ENCODE measurements at places on chromosomes 5 and 9. TPM values are rescaled to one million over a fixed set of nuclear protein-coding genes. Genes with fewer than 3 reads are reported as not detected.

Gene NREP
- 300 TPM for total RNA-seq

DNA sequence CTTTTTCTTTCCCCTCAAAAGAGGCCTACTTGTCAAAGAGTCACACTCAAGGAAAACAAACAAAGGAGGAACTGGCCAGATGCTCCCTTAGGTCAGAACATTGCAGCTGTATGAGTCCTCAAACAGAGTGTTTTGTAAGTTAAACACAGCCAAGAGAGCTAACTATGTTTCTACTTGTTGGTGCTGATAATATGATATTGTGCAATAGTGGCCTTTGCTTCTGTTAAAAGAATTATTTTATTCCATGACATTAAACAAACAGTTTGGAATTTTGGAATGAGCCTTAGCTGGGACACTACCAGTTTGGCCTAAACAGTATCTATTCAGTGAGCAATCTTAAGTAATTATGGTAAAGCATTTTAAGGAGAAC is 56.0 kb upstream of the TPD52L3 start:
- no peaks in the 10 kb centered on the region for H3K4me1 ChIP-seq
- no peak for DNase-seq
- no peaks in the 10 kb centered on the region for H3K27me3 ChIP-seq
- H3K36me3 ChIP-seq = no peaks in the 10 kb centered on the region
- no peak overlapping the region for H3K27ac ChIP-seq

DNA sequence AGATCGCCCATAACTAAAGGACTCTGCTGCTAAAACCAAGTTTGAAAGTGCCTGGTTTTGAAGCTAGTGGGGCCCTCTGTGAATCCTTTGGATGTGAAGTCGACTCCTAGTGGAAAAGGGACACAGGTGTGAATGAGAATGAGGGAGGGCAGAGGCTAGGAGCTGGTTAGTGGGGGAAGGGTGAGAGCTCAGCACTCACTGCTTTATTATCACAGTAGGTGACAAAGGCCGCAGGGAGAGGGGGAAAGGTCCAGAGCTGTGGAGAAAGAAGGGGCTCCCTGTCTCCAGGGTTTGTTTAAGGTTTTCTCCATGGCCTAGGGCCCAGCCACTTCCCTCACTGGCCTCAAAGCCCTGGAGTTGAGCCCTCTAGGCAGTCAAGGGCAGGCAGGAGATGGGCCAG is 3.5 kb downstream of the HDHD3 start:
- DNase-seq = no peak
- H3K27me3 ChIP-seq = no peaks in the 10 kb centered on the region
- H3K4me3 ChIP-seq = no peak overlapping the region
- no peak overlapping the region for H3K27ac ChIP-seq
- no peaks in the 10 kb centered on the region for H3K4me1 ChIP-seq
- no peaks in the 10 kb centered on the region for H3K36me3 ChIP-seq

DNA sequence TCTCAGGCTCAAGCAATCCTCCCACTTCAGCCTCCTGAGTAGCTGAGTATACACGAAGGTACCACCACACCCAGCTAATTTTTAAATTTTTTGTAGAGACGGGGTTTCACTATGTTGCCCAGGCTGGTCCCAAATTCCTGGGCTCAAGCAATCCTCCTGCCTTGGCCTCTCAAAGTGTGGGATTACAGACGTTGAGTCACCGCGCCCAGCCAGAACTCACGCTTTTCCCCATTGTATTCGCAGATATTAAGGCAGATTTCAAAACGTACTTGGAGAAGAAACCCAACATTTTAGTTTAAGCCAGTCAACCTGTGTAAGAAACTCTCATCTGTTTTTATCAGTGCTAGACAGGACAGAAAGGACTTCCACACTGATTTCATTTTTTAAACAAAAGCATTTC is 26.6 kb downstream of the COL23A1 start:
- no peaks in the 10 kb centered on the region for H3K27me3 ChIP-seq
- H3K36me3 ChIP-seq = no peaks in the 10 kb centered on the region
- no peak for DNase-seq
- peaks cover 37% of the 10 kb centered on the region for H3K4me1 ChIP-seq
- no peak overlapping the region for H3K4me3 ChIP-seq
- H3K27ac ChIP-seq = no peak overlapping the region

GRCh38 chr9:81879501-81879916 is 48.7 kb upstream of the SPATA31D4 start:
- no peaks in the 10 kb centered on the region for H3K27me3 ChIP-seq
- no peaks in the 10 kb centered on the region for H3K36me3 ChIP-seq
- no peak for DNase-seq
- H3K4me3 ChIP-seq = no peak overlapping the region
- no peaks in the 10 kb centered on the region for H3K4me1 ChIP-seq
- 0 out of 2 replicates have a peak overlapping the region, but pooled peaks have one; percentile 18 for H3K27ac ChIP-seq

Gene SLIT3
- total RNA-seq = 0.59 TPM

- no peak overlapping the region for H3K27ac ChIP-seq
- no peak overlapping the region for H3K4me3 ChIP-seq
- peaks cover 11% of the 10 kb centered on the region for H3K4me1 ChIP-seq
Measured at GRCh38 chr9:130467316-130467715, 22.6 kb downstream of the ASS1 start.

DNA sequence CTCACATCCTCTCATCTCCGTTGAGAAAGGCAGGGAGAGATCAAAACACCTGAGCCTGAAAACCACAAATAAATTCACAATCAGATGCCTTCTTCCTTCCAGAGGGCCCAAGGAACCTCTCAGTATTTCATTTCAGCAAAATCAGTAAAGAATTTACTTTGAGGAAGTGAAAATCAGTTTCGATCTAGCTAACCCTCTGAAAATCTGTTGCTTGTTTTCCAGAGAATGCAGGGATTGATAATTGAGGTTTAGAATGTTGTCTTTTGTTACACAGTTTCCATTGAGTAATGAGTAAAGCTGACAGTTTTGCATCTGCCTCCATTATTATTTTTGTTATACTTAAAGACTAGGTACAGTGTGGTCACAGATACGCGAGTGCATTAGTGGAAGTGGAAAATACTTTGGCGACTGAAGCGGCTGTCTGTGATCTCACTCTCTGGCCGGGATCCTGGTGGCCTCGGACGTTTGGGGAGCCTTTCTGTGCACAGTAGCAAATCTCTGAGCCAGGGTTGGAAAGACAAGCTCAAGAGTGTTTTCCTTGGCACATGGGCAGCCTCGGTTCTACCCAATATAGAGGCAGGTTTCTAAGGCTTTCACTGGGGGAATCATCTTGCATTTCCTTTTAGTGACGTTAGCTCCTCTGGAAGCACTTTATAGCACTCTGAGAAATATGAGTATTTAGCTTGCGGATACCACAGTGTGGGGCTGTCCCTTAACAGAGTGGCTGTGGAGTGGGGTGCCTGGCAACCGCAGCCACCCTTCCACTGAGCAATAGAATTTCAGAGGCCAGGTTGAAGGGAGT is 32.2 kb upstream of the ANGPTL2 start:
- peaks cover 10% of the 10 kb centered on the region for H3K4me1 ChIP-seq
- no peak overlapping the region for H3K27ac ChIP-seq
- H3K4me3 ChIP-seq = no peak overlapping the region

GRCh38 chr5:9604416-9604815 is 25.7 kb downstream of the TAS2R1 start:
- H3K27ac ChIP-seq = no peak overlapping the region
- no peaks in the 10 kb centered on the region for H3K4me1 ChIP-seq
- H3K27me3 ChIP-seq = no peaks in the 10 kb centered on the region
- DNase-seq = no peak
- no peak overlapping the region for H3K4me3 ChIP-seq
- no peaks in the 10 kb centered on the region for H3K36me3 ChIP-seq

- peaks cover 18% of the 10 kb centered on the region for H3K4me1 ChIP-seq
- no peak for DNase-seq
- no peaks in the 10 kb centered on the region for H3K27me3 ChIP-seq
Measured at GRCh38 chr9:13904746-13905145, 409.2 kb downstream of the NFIB start.

- H3K27me3 ChIP-seq = no peaks in the 10 kb centered on the region
- H3K27ac ChIP-seq = 0 out of 2 replicates have a peak overlapping the region, but pooled peaks have one; percentile 42
- peaks cover 49% of the 10 kb centered on the region for H3K4me1 ChIP-seq
Measured at GRCh38 chr9:16689351-16689938, 181.0 kb downstream of the BNC2 start.

DNA sequence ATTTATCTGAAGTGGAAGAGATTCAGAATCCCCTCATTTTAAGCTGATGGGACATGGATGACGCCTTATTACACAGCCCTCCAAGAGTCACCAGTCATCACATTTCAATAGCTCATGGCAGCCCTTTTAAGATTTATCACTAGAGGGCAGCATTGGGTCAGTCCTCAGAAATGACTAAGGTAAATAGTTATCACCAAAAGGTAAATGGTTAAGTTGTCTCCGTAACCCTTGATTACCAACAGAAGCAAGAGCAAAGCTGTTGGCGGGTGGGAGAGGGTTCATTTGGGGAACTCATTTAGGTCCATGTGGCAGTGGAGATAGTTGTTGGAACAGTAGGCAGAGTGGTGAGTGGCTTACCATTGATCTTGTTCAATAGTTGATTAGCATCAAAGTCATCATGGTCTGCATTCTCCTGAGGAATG is 12.0 kb upstream of the C9 start:
- H3K36me3 ChIP-seq = no peaks in the 10 kb centered on the region
- no peaks in the 10 kb centered on the region for H3K27me3 ChIP-seq
- H3K4me3 ChIP-seq = no peak overlapping the region
- H3K27ac ChIP-seq = no peak overlapping the region
- DNase-seq = peak; percentile 88

DNA sequence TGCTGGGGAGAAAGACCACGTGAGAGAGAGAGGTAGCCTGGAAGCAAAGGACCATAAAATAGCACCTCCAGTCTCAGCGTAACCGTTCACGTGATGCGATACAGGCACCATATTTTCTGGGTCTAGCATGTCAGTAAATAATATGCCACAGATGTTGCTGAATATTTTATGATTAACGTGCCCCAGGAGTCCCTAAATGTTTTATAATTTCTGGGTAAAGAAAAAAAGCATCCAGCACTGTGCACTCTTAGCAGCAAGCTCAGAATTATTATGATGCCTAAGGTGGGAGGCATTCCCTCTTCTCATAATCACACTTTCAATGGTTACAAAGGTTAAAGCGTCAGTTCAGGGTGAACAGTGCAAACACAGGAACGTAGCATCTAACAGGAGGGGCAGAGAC is 121.8 kb downstream of the CAVIN4 start:
- no peak overlapping the region for H3K4me3 ChIP-seq
- no peaks in the 10 kb centered on the region for H3K27me3 ChIP-seq
- DNase-seq = no peak
- no peaks in the 10 kb centered on the region for H3K4me1 ChIP-seq
- H3K36me3 ChIP-seq = no peaks in the 10 kb centered on the region

Gene FAM153A
- not detected for total RNA-seq

- DNase-seq = no peak
- H3K4me1 ChIP-seq = no peaks in the 10 kb centered on the region
- H3K27me3 ChIP-seq = no peaks in the 10 kb centered on the region
- no peak overlapping the region for H3K27ac ChIP-seq
Measured at GRCh38 chr5:128613128-128613527, 75.1 kb upstream of the FBN2 start.

GRCh38 chr5:156330141-156330870 is 3.3 kb downstream of the SGCD start:
- no peaks in the 10 kb centered on the region for H3K4me1 ChIP-seq
- H3K27ac ChIP-seq = no peak overlapping the region
- H3K4me3 ChIP-seq = no peak overlapping the region
- H3K27me3 ChIP-seq = no peaks in the 10 kb centered on the region
- DNase-seq = no peak

- no peak overlapping the region for H3K27ac ChIP-seq
- DNase-seq = no peak
- H3K4me1 ChIP-seq = no peaks in the 10 kb centered on the region
- no peaks in the 10 kb centered on the region for H3K36me3 ChIP-seq
- H3K27me3 ChIP-seq = no peaks in the 10 kb centered on the region
Measured at GRCh38 chr5:6402939-6403338, 24.6 kb upstream of the MED10 start.

Gene CD74
- 49.8 TPM for total RNA-seq

GRCh38 chr5:81850501-81851357 is 99.8 kb upstream of the SSBP2 start:
- no peak for DNase-seq
- H3K36me3 ChIP-seq = no peaks in the 10 kb centered on the region
- no peaks in the 10 kb centered on the region for H3K27me3 ChIP-seq
- H3K4me1 ChIP-seq = peaks cover 56% of the 10 kb centered on the region

GRCh38 chr5:32355686-32356085 is 42.9 kb upstream of the MTMR12 start:
- DNase-seq = no peak
- H3K4me3 ChIP-seq = no peak overlapping the region
- H3K27me3 ChIP-seq = no peaks in the 10 kb centered on the region
- H3K27ac ChIP-seq = no peak overlapping the region

- no peak for DNase-seq
- H3K36me3 ChIP-seq = no peaks in the 10 kb centered on the region
- H3K27ac ChIP-seq = no peak overlapping the region
- no peak overlapping the region for H3K4me3 ChIP-seq
Measured at GRCh38 chr5:58921159-58921558, 338.3 kb downstream of the RAB3C start.

Gene SHISAL2B
- total RNA-seq = 3.9 TPM

DNA sequence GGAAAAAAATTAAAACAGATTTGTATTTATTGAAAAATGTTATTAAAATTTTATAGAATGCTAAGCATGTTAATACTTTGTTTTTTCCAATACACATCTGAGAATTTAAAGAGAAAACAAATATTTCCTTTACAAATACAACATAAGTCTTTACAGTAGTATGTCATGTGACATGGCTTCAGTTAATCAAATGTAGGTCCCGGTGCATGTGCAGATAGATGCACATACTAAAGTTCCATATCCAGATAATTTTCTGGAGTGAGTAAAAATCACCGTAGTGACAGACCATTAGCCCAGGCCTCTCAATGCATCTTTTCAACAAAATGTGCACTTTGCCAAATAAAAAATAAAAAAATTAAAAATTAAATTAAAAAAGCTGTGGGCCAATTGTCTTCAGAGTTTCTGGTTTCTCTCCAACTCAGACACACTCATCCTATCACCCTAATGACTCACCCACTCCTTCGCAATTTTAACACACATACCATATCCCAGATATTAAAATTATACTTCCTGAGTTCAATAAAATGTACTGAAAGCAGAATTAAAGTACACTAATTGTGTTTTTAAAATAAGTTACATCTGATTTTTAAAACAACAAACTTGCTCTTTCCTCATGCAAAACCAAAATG is 508.1 kb downstream of the NR2F1-AS1 start:
- H3K4me3 ChIP-seq = no peak overlapping the region
- H3K36me3 ChIP-seq = no peaks in the 10 kb centered on the region
- no peak overlapping the region for H3K27ac ChIP-seq
- no peaks in the 10 kb centered on the region for H3K4me1 ChIP-seq
- DNase-seq = no peak

Gene BTNL3
- not detected for total RNA-seq

Data from GM23338 (cell line).